Astrocyte of the spinal cord (primary cell): ENCODE measurements at places on chromosomes 13 and 19.

GRCh38 chr13:107512551-107512950, 702.8 kb downstream of the LIG4 start:
- no peak for DNase-seq

GRCh38 chr13:85632526-85633195, 166.6 kb downstream of the SLITRK6 start:
- no peak for DNase-seq

GRCh38 chr19:15381864-15382263, 2.3 kb upstream of the AKAP8 start:
- no peak for DNase-seq

GRCh38 chr13:94343243-94343585, 136.3 kb downstream of the DCT start:
- DNase-seq, result peak; percentile 71

GRCh38 chr13:22332416-22332815, 661.5 kb downstream of the FGF9 start:
- DNase-seq, result no peak

GRCh38 chr19:2462635-2463421, 6.1 kb upstream of the LMNB2 start:
- DNase-seq, result peak; percentile 97

- DNase-seq, result no peak
Observed at GRCh38 chr13:43861863-43862262, 17.7 kb downstream of the CCDC122 start.

GRCh38 chr13:40230833-40231266, 435.6 kb downstream of the FOXO1 start:
- peak; percentile 32 for DNase-seq

DNA sequence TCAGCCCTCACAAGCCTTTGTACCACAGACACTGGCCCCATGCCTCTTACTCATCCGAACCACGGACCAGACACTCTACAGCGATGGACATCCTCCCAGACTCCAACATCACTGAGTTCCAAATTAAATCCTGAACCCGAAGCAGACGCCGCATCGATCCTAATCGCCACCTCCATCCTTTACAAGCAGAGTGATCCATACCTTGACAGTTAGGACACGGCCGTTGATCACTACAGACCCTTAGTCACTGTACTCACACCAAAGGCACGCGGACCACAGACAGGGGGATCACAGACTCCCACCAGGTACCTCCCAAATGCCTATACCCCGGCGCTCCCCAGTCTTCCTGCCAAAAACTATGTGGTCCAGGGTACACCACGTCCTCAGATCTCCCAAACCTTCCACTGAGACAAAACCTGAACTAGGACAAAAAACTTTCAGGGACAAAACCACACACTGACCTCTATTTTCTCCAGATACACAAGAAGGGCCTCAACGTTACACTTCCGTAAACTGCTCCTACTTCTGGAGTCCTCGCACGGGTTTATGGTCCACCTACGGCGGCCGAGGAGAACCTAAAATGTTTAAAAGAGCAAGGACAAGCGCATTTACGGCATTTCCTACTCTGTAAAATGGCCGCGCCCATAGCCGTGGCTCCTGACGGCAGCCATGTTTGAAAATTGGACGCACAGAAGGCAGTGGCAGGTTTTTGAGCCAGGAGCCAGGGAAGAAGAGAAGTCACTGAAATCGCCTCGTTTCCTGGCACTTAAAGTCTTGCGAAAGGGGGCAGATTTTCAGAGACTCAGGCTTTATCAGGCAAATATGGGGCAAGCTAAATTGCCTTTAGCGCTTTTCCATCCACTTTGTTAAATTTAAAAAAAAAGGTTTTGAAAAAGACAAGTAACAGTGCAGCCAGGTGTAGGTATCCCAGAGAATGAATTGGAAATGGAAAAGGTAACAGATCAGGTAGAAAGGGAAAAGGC, at the start of gene ZNF350:
Gene ZNF350, minus strand, starts transcription at position 532 of the 983 bp plus-strand sequence. CDS start 12,480 bp downstream, outside the sequence.
- peak; percentile 98 for DNase-seq

- DNase-seq, result peak; percentile 97
Observed at GRCh38 chr19:44746946-44747738, 1.4 kb upstream of the BCL3 start.

DNA sequence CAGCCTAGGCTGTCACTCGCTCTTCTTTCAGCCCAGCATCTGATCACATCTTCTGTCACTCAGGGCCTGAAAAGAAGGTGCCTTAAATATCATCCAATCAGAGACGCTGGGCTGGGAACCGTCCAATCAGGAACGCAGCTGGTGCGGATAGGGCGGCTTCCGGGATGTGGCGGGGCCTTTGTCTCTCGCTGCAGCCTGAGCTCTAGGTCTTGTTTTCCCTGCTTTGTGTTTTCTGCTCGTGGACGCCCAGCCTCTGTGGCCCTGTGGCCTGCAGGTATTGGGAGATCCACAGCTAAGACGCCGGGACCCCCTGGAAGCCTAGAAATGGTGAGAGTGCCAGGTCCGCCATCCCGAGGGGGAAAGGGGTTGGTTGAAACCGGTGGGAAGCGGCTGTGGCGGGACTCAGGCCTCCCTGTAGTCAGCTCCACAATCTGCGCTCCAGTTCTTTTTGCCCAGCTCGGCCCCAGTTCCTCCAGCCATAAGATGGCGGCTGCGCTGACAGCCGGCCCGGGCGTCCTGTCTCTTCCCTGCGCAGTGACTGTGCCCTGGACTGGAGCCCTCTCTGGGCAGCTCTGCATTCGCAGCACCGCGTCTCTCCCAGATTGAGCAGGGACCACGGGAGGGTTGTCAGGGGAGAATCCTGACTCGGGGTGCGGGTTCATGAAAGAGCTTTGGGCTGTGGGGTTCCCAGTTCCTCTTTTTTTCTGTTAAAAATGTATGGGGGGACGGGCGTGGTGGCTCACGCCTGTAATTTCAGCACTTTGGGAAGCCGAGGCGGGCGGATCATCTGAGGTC, at the start of gene ZNF85:
Gene ZNF85, plus strand, starts transcription at position 175 of the 795 bp plus-strand sequence. Its CDS starts 150 bp downstream, at position 325.
- DNase-seq, result peak; percentile 93

GRCh38 chr19:3115916-3116602, 19.8 kb upstream of the GNA15 start:
- no peak for DNase-seq

GRCh38 chr19:54795758-54796157, 7.7 kb upstream of the KIR2DL4 start:
- no peak for DNase-seq

DNA sequence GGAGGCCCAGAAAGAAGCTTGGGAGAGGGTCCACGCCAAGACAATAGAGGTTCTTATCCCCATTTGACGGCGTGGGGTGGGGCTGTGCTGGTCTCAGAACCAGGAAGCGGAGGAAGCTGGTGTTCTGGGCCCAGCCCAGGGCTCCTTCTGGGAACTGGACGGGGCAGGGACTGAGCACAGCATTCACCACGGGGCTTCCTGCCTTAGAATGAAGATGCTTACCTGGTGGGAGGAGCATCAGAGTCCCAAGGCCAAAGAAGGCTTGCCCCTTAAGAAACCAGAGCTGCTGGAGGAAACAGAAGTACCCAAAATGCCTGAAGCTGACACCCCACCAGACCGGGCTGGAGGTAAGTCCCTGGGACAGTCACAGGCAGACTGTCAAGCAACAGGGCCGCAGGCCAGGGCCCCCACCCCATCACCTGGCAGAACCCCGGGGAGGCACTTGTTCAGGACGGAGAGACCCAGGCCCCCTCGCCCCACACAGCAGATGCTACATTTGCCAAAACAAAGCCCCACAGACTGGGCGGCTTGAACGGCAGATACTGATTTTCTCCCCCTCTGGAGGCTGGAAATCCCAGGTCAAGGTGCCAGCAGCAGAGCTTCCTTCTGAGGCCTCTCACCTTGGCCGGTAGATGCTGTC, 17.8 kb upstream of the IGLON5 start:
- DNase-seq, result no peak

- no peak for DNase-seq
Observed at GRCh38 chr13:94657167-94657566, 55.2 kb downstream of the SOX21 start.

GRCh38 chr13:71240911-71241310, 626.1 kb downstream of the DACH1 start:
- peak; percentile 28 for DNase-seq

DNA sequence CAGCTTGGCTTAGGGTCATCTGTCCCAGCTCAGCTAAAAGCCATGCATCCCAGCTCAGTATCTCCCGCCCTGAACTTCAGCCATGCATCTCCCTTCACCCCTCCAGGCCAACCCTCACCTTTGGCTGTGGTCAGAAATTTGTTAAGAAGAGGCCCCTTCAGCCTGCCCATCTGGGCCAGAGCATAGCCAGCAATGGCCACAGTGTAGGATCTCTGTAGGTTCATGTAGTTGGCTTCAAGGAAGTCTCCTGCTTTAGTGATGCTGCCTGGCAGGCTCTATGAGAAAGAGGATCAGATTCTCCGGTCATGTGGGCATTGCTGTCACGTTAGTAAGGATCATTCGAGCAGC, 16.6 kb upstream of the TNFSF14 start:
- no peak for DNase-seq
